Globus pallidus (tissue), 1 donor: ENCODE measurements at places on chromosomes 7 and 10.

- no peak for DNase-seq
Observed at GRCh38 chr7:117751775-117752174, 121.5 kb downstream of the CTTNBP2 start.

GRCh38 chr7:154427533-154427932 is 375.3 kb downstream of the DPP6 start:
- DNase-seq: peak; percentile 90

DNA sequence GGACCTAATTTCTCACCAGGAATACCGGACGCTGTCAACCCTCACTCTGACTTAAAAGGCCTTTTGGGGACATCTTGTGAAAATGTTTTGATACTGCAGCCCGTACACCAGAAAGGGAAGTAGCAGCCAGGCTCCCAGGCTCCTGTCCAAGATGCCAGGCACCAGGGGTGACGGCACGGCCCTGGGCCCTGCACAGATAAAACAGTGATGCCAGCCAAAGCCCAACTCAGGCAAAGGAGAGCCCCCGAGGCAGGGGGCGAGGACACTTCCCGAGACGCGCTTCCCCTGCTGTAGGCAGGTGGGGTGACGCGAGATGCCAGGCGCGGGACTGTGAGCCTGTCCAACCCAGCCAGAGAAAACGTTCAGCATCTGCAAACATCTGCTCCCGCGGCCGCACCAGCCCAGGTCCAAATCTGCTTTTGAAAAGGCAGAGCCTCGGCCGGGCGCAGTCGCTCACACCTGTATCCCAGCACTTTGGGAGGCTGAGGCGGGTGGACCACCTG is 15.7 kb downstream of the ZFAND2A start:
- DNase-seq: peak; percentile 35

DNA sequence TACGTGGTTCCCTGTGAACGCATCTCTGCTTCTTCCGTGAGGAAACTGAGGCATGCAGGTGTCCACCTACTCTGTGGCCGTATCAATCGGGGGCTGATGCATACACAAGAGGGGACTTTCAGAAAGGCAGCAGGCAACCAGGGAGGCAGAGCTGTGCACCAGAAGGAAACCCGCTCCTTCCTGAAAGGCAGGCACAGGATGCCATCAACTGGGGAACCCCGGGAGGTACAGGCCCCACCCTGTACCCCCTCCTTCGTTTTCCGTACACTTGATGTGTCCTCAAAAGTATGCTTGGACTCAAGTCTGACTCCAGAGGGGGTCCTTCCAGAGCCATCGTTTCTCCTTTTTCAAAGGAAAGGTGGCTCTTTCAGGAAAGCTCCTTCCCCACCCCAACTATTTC is 59.5 kb downstream of the ASB13 start:
- no peak for DNase-seq

- DNase-seq: no peak
Observed at GRCh38 chr10:20085115-20085514, 268.9 kb downstream of the PLXDC2 start.

DNA sequence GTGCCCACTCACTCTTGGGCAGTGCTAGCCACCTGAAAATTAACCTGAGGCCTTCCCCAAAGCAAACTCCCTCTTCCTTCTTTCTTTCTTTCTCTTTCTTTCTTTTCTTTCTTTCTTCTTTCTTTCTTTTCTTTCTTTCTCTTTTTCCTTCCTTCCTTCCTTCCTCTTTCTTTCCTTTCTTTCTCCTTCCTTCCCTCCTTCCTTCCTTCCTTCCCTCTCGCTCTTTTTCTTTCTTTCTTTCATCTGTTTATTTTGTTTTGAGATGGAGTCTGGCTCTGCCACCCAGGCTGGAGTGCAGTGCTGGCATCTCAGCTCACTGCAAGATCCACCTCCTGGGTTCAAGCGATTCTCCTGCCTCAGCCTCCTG is 17.0 kb upstream of the KPNA7 start:
- no peak for DNase-seq

DNA sequence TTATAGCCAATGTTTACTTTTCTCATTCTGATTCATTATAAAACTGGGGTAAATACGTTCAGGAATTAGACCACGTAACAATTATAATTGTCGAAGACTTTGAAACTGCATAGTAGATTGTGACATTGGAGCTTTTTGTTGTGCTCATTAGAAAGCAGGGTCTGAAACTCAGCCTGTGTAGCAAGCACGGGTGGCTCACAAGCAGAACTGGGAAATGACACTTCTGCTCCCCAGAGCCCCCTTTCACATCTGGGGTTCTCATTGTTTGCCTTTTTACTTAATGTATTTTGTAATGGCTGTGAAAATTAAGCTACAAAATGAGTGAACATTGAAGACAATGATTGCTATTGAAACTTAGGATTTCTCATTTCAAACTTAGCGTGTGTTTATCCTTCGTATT is 72.9 kb downstream of the CDHR3 start:
- no peak for DNase-seq

- DNase-seq: no peak
Observed at GRCh38 chr7:128073671-128074310, 42.6 kb upstream of the LRRC4 start.

- DNase-seq: no peak
Observed at GRCh38 chr7:13036256-13036780, 348.9 kb downstream of the ARL4A start.

- peak; percentile 67 for DNase-seq
Observed at GRCh38 chr7:51229620-51230323, 86.8 kb downstream of the COBL start.

DNA sequence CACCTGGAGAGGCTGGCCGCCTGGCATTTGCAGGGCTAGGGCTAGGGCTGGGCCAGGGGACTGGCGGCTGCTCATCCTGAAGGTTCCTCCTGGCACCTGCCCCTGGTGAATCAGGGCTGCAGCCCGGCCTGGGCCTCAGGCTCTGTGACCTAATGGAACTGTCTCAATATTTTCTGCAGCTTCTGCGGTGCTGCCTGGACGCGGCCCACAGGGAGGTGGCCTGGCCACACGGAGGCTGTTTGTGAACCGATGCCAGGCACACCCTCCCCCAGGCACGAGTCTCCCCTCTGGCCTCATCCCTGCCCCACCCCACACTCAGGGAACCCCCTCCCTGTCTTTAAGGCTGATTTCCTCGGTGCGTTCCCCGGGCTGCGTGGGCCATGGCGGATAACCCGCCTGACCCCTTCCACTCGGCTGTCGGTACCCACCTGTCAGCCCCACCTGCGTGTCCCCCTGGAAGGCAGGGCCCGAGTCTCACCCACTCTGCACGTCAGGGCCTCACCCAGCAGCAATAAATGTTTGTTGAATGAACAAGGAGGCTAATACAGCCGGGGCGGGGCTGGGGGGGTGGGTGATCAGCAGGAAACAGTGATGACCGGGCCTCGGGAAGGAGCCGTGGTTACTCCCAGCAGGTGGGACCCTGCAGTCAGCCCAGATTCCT is 54.5 kb upstream of the DNAJB6 start:
- no peak for DNase-seq

- no peak for DNase-seq
Observed at GRCh38 chr10:114350751-114351150, 53.6 kb downstream of the AFAP1L2 start.

DNA sequence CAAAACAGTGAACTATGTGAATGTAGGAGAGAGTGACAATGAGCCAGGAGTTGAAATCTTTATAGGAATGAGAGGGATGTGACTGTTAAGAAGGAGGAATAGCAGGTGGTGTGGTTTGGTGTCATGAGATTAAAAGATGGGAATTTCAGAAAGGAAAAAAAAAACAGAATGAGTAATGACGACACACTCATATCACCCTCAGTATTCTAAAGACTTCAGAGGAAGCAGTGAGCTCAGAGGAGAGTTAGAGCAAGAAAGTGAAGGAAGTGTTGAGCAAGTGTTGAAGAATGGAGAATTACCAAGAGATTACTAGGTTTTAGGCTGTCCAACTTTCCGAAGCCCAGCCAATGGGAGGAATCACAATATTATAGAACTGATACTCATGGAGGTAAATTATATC is 220.5 kb upstream of the HGF start:
- DNase-seq: no peak

GRCh38 chr7:110347081-110347480 is 743.8 kb upstream of the LRRN3 start:
- DNase-seq: no peak

- DNase-seq: peak; percentile 96
Observed at GRCh38 chr10:28676968-28677887, at the start of gene BAMBI. BAMBI (plus strand) TSS chr10:28677521; CDS start chr10:28677898, 377 bp downstream.

DNA sequence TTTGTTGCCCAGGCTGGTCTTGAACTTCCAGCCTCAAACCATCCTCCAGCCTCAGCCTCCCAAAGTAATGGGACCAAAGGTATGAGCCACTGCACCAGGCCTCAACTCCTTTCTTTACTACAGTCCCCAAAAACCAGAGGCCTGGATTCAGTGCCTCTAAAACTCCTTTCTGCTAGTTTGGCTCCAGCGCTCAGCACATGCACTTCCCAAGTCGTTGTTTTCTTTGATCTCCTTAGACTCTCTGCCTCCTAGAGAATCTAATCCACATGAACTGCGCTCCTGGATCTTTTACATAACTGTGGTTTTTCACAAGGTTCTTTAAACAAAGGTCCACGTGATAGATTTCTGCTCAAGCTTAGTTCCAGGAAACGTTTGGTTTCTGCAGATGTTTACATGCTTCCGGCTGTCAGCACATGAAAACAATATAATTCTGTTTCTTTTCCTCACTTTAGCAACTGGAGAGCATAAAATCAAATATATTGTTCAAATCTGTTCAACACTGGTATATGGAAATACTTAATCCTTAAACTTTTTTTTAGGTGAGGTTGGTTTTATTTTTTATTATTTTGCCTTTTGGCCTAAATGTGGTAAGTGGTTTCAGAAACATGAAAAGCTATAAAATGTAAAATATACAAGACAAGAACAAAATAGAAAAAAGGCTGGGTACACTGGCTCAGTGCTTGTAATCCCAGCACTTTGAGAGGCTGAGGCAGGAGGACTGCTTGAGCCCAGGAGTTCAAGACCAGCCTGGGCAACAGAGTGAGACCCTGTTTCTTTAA is 270.5 kb upstream of the MKLN1 start:
- peak; percentile 55 for DNase-seq

DNA sequence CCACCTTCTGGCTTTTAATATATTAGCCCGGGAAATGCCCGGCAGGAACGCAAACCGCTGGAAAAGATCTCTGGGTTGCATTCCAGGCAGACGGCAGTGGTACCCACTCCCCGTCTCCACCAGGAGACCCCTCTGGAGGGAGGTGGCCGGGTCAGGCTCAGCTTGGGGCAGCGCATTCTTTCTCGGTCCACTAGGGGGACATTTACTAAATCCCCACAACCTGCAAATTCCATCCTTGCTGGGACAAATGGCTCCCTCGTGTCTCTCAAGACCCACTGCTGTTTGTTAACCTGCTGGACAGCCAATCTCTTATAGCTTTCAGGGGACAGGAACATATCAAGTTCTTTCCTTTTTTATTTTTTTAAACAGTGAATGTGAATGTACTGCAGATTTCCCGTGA is 45.8 kb upstream of the CARD11 start:
- DNase-seq: no peak

DNA sequence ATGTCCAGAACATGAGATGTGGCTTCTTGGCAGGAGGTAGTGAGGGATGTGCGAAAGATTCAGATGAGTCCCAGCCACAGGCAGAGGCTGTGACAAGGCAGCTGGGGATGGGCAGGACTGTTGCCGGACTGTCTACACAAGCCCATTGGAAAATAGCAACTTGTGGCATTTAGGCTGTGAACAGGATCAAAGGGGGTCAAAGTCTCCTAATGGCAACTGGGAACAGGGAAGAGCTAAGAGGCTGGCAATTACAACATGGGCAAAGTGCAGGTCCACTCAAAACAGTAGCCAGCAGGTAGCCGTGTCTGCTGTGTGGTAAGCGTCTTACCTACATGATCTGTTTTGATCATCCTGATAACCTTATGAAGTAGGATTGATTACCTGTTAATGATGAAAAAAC is 254.2 kb upstream of the ZNF32 start:
- no peak for DNase-seq

GRCh38 chr7:151415375-151416105 is 5.7 kb upstream of the WDR86 start:
- no peak for DNase-seq

- no peak for DNase-seq
Observed at GRCh38 chr7:1530946-1531262, 402 bp downstream of the MAFK start.

DNA sequence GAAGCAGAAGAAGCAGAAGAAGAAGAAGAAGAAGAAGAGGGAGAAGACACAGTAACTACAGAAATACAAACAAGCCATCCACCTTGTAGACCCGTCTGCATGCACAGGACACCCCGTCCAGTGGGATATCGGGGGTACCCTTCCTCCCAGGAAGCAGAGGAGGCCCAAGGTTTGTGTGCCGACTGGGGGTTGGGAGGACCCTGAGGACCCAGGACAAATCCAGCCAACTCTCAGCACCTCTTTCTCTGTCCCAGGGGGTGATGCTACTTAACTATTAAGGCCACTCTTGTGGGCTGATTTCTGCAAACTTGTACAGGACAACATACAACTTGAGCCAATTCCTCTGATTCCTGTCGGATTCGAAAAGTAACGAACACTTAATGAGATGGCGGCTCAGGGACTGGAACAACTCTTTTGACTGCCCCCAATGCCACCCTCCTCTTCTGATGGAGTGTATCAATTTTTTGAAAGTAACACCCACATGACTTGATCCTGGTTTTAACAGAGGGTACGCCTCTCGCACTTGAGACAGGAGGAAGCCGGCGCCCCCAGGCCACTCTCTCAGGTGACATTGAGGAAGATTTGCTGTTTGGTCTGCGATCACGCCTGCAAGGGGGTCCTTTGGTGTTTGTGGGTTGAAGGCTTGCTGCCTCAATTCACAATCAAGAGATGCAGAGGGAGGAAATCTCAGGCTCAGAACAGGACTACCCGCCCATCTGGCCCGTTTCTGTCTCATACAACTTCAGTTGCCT is 192.6 kb downstream of the TNS3 start:
- DNase-seq: no peak

DNA sequence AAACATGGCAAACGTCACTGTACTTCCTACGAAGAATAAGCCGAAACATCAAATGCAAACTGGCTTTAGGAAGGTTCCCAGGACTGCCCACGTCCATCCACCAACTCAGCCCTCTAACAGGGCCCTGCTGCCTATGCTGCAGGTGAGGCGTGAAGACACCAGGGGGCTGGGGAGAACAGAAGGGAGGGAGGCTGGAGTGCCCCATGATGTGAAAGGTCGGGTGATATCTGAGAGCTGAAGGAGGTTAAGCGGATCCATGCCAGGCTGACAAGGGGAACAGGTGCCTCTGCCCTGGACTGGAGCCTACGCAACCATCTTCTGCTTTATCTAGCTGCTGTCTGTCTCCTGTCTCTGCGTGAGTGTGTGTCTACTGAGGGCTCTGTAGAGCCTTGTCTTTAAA is 40.2 kb upstream of the ATP6V0A4 start:
- DNase-seq: no peak

- DNase-seq: no peak
Observed at GRCh38 chr10:70124415-70124814, 8.2 kb downstream of the AIFM2 start.
